ENCODE measurements at places on chromosomes 12 and 14.

DNA sequence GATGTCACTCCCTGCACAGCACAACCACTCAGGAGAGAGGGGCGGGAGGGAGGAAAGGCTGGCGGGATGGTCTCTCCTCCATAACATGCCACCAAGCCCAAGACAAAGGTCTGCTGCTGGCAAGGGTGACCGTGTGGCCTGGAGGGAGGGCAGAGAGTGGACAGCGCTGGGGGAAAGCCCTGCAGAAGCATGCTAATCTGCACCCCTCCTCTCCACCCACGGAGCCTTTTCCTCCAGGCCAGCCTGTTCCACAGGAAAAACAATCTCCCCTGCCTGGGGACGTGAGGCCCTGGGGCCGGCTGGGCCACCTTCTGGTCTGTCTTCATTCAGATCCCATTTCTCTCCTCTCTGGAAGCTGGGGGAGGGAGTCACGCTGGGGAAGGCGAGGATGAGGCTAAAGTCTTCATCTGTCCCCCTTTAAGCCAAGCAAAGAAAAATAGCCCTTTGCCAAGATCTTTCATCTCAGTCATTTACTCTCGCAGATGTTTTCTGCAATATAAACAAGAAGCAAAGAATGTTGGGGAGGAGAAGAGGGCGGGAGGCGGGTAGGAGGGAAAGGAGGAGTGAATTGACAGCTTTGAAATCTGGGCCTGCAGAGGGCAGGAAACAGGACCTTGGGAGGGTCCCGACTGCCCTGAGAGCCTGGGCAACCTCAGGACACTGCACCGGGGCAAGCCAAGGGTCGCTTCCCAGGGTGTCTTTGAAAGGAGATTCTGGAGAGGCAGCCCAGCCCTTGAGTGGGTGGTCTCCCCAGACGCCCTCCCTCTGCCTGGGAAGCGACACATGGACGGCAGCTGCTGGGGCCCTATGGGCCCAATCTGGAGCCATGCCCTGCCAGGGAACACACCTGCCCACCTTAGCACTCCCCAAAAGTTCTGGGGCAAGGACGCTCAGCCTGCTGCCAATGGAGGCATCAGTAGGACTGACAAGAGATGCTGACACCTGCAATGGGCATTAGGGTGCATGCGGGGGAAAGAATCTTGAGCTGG, 133.6 kb downstream of the ZFP36L1 start:
- H3K27me3 ChIP-seq = no peaks in the 10 kb centered on the region
- H3K36me3 ChIP-seq = no peaks in the 10 kb centered on the region
- H3K4me1 ChIP-seq = no peaks in the 10 kb centered on the region
- H3K27ac ChIP-seq = no peak overlapping the region
- DNase-seq = no peak

GRCh38 chr12:116101991-116102390, 175.5 kb downstream of the MED13L start:
- no peaks in the 10 kb centered on the region for H3K4me1 ChIP-seq
- no peaks in the 10 kb centered on the region for H3K36me3 ChIP-seq
- H3K4me3 ChIP-seq = no peak overlapping the region
- no peak overlapping the region for H3K27ac ChIP-seq

DNA sequence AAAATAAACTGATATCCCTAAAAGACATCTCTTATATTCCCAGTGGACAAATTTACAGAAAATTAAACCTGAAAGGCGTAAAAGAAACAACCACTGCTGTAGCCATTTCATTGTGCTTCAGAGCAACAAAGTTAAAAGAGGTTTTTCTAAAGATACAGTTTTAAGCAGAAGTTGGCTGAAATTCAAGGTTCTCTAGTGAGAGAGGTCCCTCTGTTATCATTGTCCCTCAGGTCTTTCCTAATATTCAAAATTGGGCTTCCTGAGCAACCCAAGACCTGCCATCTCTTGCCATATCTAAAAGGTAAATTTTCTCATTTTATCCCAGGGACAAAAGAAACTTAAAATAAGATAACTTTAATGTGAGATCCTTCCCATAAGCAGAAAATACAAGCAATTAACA, 10.7 kb upstream of the SOS2 start:
- no peak overlapping the region for H3K27ac ChIP-seq
- H3K4me3 ChIP-seq = no peak overlapping the region
- peaks cover 4% of the 10 kb centered on the region for H3K4me1 ChIP-seq
- H3K36me3 ChIP-seq = peaks cover 16% of the 10 kb centered on the region
- no peak for DNase-seq
- no peaks in the 10 kb centered on the region for H3K27me3 ChIP-seq

DNA sequence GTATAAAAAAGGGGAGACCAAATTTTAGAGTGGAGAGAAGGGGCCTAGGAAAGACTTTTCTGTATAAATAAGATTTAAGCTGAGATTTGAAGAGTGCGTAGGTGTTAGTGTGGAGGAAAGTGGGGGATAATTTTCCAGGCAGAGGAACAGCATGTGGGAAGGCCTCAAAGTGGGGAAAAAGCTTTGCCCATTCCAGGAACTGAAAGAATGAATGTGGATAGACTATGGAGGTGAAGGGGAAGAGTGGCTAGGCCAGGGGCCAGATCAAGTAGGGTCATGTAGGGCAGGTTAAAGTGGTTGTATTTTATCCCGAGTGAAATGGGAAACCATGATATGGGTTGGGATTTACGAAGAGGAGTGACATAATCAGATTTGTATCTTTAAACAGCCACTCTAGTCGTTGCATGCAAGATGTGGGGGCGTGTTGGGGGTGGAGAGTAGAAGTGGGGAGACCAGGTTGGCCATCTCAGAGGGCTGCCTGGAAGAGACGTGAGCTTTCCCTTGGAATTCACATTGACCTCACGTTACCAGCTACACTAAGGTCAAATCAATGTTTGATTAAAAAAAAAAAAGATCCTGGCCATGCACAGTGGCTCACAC, 3.3 kb downstream of the ZNF664 start:
- H3K27me3 ChIP-seq = no peaks in the 10 kb centered on the region
- H3K36me3 ChIP-seq = no peaks in the 10 kb centered on the region
- H3K4me1 ChIP-seq = peaks cover 14% of the 10 kb centered on the region

DNA sequence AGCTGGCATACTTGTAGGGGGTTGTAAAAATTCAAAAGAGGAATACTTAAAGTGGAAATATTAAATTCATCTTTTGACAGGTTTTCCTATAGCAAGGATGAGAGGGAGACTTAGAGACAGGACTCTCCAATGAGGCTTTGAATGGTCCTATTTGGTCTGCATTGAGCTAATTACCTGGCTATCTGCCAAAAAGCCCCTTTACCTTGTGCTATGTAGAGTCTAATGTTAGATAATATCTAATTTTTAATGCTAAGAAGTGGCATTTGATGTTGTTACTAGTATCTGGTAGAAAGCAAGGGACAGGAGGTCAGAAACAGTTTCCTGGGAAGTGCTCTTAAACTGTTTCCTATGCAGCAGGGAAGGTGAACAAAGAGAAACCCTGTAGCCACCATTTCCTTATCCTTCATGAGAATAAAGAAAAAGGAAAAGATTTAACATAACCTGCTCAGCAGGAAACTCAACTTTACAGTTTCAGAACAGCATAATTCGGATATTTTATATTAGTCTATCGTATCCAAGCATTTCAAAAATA, 550.0 kb downstream of the SOX5 start:
- no peak overlapping the region for H3K4me3 ChIP-seq
- H3K36me3 ChIP-seq = no peaks in the 10 kb centered on the region
- no peaks in the 10 kb centered on the region for H3K27me3 ChIP-seq
- no peak overlapping the region for H3K27ac ChIP-seq

DNA sequence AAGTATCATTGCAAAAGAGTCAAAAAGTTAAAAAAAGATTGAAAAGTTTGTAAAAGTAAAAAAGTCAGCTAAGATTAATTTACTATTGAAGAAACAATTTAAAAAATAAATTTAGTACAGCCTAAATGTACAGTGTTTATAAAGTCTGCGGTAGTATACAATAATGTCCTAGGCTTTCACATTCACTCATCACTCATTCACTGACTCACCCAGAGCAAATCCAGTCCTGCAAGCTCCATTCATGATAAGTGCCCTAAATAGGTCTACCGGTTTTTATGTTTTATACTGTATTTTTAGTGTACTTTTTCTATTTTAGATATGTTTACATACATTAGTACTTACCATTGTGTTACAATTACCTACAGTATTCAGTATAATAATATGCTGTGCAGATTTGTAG, 43.9 kb upstream of the ABCC9 start:
- H3K4me1 ChIP-seq = no peaks in the 10 kb centered on the region
- no peak overlapping the region for H3K27ac ChIP-seq
- no peaks in the 10 kb centered on the region for H3K36me3 ChIP-seq
- DNase-seq = no peak
- H3K27me3 ChIP-seq = no peaks in the 10 kb centered on the region

DNA sequence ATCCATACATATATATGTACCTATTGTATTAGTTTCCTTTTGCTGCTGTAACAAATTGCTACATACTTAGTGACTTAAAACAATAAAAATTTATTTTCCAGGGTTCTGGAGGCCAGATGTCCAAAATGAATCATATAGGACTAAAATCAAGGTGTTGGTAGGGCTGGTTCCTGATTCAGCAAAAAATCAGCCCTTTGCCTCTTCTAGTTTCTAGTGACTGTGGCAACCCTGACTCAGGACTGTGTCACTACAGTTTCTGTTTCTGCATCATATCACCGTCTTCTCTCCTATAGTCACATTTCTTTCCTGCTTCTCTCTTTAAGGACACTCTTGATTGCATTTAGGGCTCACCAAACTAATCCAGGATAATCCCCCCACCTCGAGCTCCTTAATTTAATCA, 386.3 kb upstream of the TBX3 start:
- H3K4me3 ChIP-seq = no peak overlapping the region
- no peaks in the 10 kb centered on the region for H3K4me1 ChIP-seq
- H3K27ac ChIP-seq = no peak overlapping the region
- no peaks in the 10 kb centered on the region for H3K36me3 ChIP-seq

DNA sequence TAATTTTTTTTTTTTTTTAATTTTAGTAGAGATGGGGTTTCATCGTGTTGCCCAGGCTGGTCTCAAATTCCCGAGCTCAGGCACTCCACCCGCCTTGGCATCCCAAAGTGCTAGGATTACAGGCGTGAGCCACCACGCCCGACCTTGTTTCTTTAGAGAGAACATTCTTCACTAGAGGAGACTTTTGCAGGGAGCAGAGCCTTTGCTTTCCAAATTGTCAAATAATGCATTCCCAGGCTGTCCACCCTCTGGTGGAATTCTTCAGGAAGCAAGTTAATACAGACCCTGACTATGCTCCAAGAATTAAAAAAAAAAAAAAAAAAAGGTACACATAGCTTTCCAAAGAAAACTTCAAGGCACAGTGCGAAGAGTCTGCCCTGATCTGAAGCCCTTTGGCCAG, 6.8 kb downstream of the ALDH1L2 start:
- no peaks in the 10 kb centered on the region for H3K36me3 ChIP-seq
- H3K27ac ChIP-seq = no peak overlapping the region
- no peak for DNase-seq
- H3K4me3 ChIP-seq = no peak overlapping the region

GRCh38 chr12:58764100-58764953, 156.0 kb downstream of the LRIG3 start:
- no peaks in the 10 kb centered on the region for H3K4me1 ChIP-seq
- H3K27me3 ChIP-seq = no peaks in the 10 kb centered on the region
- no peak overlapping the region for H3K27ac ChIP-seq
- no peak overlapping the region for H3K4me3 ChIP-seq
- DNase-seq = no peak
- H3K36me3 ChIP-seq = no peaks in the 10 kb centered on the region

GRCh38 chr12:120830966-120831365, 73.2 kb downstream of the SPPL3 start:
- no peaks in the 10 kb centered on the region for H3K36me3 ChIP-seq
- H3K4me1 ChIP-seq = peaks cover 39% of the 10 kb centered on the region
- no peak overlapping the region for H3K4me3 ChIP-seq
- H3K27me3 ChIP-seq = no peaks in the 10 kb centered on the region
- DNase-seq = no peak

- no peak for DNase-seq
- no peaks in the 10 kb centered on the region for H3K4me1 ChIP-seq
- no peak overlapping the region for H3K27ac ChIP-seq
- H3K4me3 ChIP-seq = no peak overlapping the region
- no peaks in the 10 kb centered on the region for H3K27me3 ChIP-seq
Measured at GRCh38 chr12:107660235-107660634, 25.4 kb upstream of the PWP1 start.

DNA sequence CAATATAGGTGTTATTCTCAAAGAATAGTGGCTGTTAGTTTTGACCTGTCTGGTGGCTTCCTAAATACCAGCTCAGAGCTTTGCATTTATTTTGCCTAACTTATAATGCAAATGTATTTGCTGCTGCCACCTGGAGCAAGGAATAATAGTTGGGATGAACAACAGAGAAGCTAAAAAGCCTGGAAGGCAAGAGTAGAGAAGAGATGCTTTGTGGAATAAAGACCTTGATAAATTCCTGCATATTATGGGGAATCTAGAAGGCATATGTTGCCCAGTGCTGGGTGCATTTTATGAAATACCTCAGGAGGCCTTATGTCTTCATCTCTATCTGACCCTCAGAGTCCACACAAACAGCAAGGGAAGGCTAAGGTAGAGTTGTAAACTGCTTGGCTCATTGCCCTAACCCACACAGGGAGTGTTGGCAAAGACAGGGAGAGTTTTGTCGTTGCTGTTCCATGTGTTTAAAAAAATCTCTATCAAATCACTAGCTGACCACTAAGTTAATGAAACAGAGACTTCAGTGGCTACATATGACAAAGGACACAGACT, 53.7 kb upstream of the SCAF11 start:
- no peak for DNase-seq
- no peak overlapping the region for H3K27ac ChIP-seq
- H3K27me3 ChIP-seq = no peaks in the 10 kb centered on the region
- no peaks in the 10 kb centered on the region for H3K4me1 ChIP-seq

- DNase-seq = no peak
- H3K4me1 ChIP-seq = no peaks in the 10 kb centered on the region
- H3K27me3 ChIP-seq = no peaks in the 10 kb centered on the region
- no peak overlapping the region for H3K4me3 ChIP-seq
Measured at GRCh38 chr12:28110329-28110728, 79.9 kb upstream of the CCDC91 start.

- no peak for DNase-seq
- no peak overlapping the region for H3K27ac ChIP-seq
- no peaks in the 10 kb centered on the region for H3K27me3 ChIP-seq
- no peaks in the 10 kb centered on the region for H3K36me3 ChIP-seq
- peaks cover 20% of the 10 kb centered on the region for H3K4me1 ChIP-seq
- no peak overlapping the region for H3K4me3 ChIP-seq
Measured at GRCh38 chr12:41288142-41288811, 100.2 kb downstream of the PDZRN4 start.

GRCh38 chr14:25094171-25094907, 44.4 kb upstream of the STXBP6 start:
- no peak for DNase-seq
- H3K36me3 ChIP-seq = no peaks in the 10 kb centered on the region
- no peak overlapping the region for H3K27ac ChIP-seq
- no peaks in the 10 kb centered on the region for H3K27me3 ChIP-seq
- no peak overlapping the region for H3K4me3 ChIP-seq

DNA sequence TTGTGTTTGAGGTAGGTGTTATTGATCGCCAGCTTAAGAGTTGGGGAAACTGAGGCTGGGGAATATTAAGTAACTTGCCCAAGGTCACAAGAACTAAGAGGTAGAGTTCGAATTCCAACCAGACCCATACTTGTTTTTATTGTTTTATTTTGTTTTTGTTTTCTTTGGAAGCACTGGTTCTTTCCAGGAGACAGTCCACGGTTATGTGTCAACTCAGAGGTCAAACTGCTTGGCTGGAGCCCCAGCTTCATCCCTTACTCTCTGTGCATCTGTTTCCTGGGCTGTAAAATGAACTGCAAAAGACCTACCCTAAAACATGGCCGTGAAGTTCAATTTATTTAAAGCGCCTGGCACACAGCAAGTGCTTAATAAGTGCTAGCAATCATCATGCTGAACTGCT, 74.4 kb upstream of the MAP1LC3B2 start:
- H3K27ac ChIP-seq = no peak overlapping the region
